H1 (cell line): ENCODE measurements at places on chromosomes 2 and 18. TPM values are rescaled to one million over a fixed set of nuclear protein-coding genes. Genes with fewer than 3 reads are reported as not detected.

INPP5D gene
- polyA plus RNA-seq = 4.5 and 6.0 TPM in 2 replicates

LGALSL gene
- polyA plus RNA-seq = 13.6 and 14.0 TPM in 2 replicates

KIAA2012 gene
- 0.02 TPM in 1 of 2 replicates, not detected in the other for polyA plus RNA-seq

POMC gene
- 4.7 and 6.1 TPM in 2 replicates for polyA plus RNA-seq

NPC1 gene
- 33.9 and 34.1 TPM in 2 replicates for polyA plus RNA-seq

VWC2L gene
- polyA plus RNA-seq = not detected in 2 replicates

NGEF gene
- polyA plus RNA-seq = 2.7 and 3.9 TPM in 2 replicates

SPAG16 gene
- polyA plus RNA-seq = 6.0 and 6.6 TPM in 2 replicates

C1GALT1C1L gene
- 0.12 TPM in 1 of 2 replicates, not detected in the other for polyA plus RNA-seq

CAPN14 gene
- 0.05 TPM in 1 of 2 replicates, not detected in the other for polyA plus RNA-seq

DNA sequence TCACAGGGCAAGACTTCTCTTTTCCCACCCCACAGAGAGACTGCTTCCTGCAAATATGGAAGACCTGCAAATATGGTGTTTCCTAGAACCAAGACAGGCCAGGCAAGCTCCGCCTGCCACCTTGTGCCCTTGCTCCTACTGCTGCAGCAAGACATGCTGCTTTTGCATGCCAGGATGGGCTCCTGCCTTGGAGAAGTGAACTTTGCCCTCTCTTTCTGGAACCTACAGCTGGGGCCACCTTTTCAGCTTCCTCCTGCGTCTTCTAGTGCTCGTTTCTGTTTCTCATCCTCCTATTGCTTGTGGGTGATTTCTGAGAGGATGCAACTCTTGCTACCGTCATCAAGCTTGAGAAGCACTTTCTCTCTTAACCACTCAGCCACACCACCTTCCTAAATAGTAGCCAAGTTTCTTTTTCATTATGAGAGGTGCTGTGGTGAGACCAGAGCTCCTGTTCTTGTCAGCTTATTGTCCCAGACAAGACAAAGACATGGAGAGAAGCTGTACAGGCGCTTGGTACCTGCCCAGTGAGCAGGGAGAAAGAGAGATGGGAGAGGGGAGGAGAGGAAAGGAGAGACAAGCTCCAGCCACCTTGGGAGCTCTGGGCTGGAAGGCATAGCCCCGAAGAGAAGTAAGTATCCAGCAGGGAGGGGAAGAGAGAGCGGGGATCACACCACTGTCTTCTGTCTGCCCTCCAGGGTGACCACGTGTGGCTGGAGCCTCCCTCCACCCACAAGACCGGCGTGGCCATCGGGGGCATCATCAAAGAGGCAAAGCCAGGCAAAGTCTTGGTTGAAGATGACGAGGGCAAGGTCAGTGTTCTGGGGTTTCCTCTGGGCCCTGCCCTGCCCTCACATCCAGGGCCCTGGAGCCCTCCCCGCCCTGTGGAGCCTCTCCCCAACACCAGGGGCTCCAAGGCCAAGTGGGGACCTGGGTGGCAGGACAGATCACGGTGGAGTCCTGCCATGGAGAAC lies 28.3 kb downstream of the MYO7B start:
- no peak for DNase-seq

- DNase-seq = peak; percentile 98
These were observed at the start of gene FSIP2 for GRCh38 chr2:185738679-185739472. Gene FSIP2, plus strand, starts transcription at chr2:185738804. Its CDS starts 91 bp downstream, at chr2:185738895.

GRCh38 chr2:206561962-206562361 lies 80.3 kb upstream of the FAM237A start:
- DNase-seq = no peak

DNA sequence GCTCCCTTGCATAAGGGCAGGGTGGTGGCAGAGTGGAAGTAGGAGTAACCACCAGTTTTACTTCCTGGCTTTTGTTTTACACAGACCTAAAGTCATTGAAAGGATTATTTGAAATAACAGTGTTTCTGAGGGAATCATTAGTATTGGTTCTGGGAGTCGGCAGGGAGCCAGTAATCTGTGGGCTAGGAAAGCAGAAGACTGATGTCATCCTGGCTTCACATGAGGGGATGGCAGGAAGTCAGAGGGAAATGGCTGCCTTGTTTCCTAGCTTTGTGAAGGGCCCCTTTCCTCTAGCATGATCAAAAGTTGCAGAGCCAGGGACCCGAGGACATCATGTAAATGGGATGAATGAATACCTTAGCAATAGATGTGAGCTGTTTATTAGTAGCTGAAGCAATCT lies 792.6 kb downstream of the CPS1 start:
- no peak for DNase-seq

GRCh38 chr2:189465478-189465877 lies 24.2 kb downstream of the WDR75 start:
- DNase-seq = no peak

GRCh38 chr2:191869178-191869577 lies 22.3 kb upstream of the CAVIN2 start:
- peak; percentile 76 for DNase-seq

DNA sequence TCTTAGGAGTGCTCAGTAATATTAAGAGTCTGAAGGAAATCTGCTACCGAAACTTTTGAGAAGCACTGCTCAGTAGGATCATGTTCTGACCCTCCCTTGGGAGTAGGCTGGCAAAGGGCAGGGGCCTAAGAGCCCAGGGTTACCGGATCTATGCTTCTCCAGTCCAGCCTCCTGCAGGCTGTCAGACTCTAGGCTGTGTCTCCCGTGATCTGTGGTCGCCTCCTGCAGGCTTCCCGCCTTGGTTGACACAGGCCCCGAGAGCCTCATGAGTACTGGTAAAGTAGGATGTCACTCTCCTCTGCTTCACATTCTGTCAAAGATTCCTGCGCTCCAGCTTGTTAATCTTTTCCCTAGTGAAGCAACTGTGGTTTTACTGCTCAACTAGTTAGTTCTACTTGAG lies 647.8 kb upstream of the RAB6C start:
- DNase-seq = peak; percentile 29

GRCh38 chr2:191500884-191501560 lies 176.9 kb upstream of the NABP1 start:
- DNase-seq = no peak

DNA sequence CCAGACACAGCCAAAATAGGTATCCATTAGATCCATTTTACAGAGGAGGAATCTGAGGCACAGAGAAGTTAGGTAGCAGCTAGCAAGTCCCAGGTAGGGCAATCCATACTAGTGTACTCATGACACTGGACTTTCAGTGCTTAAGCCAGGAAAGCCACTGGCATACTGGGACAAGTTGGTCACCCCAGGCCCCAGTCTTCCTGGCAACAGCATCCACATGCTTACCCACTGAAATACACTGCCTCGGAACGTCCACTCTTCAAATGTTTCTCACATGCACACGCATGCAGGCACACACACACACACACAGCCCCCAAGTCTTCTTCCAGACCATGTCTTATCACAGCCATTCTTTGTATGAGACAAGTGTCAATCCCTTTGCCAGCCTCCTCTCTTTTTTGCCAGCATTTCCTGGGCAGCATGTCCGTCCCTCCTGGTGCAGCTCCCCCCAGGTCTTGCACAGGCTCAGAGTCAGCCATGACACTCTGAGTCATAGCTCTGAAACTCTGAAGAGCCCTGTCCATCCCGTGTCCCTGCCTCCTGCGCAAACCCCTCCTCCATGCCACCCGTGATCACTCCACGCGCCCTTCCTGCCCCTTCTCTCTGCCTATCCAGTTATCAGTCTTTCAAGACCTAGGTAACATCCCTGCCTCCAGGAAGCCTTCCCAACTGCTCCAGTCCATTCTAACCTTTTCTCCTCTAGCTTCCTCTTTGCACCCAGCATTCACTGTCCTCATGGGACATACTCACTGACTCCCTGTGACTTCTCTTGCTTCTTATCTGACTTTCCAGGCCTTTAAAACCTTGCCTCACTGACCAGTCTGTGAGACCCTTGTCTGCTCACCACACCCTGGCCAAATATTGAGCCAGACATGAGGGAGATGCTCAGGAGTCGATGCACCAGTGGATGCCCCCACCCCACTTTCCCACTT lies 10.9 kb upstream of the TEX261 start:
- no peak for DNase-seq

DNA sequence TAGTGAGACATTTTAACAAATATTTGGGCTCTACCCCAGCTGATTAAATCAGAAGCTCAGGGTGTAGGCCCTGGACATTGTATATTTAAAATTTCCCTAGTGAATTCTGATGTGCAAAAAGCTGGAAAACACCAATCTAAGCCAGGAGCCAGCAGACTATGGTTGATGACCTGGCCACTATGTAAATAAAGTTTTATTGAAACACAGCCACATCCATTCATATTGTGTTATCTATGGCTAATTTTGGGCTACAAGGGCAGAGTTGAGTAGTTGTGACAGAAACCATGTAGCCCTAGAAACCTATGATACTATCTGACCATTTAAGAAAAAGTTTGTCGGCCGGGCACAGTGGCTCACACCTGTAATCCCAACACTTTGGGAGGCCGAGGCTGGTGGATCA lies 86.0 kb upstream of the BARD1 start:
- DNase-seq = no peak

DNA sequence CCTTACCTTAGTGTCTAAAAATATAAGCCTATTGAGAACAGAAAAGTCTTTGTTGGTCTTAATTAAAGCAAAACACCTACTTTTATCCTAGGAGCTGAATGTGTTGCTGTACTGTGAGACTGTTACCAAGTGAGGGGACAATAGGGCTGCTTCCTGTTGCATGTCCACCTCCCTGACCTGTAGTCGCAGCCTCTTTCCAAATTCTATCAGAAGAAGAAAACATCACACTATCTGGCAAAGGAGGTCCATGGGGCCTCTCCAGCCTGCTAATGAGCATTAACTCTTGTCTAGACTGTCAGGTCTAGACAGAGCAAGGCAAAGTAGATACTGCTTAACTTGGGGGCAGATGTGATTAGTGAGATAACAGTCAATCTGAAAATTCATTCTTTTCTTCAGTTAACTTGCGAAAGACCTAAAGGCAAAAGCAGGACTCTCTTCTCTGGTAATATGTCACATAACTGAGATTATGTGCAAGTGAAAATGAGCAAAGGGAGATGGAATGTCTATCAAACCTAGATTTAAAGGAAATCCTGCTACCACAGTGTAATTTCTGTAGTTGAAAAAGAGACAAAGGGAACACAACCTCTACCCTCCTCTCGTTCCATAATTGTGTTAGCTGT lies 66.9 kb downstream of the CDH20 start:
- no peak for DNase-seq

GRCh38 chr2:131033786-131034121 lies 59.5 kb downstream of the FAM168B start:
- DNase-seq = no peak

GRCh38 chr2:175854129-175854528 lies 147.9 kb downstream of the LNPK start:
- DNase-seq = no peak

DNA sequence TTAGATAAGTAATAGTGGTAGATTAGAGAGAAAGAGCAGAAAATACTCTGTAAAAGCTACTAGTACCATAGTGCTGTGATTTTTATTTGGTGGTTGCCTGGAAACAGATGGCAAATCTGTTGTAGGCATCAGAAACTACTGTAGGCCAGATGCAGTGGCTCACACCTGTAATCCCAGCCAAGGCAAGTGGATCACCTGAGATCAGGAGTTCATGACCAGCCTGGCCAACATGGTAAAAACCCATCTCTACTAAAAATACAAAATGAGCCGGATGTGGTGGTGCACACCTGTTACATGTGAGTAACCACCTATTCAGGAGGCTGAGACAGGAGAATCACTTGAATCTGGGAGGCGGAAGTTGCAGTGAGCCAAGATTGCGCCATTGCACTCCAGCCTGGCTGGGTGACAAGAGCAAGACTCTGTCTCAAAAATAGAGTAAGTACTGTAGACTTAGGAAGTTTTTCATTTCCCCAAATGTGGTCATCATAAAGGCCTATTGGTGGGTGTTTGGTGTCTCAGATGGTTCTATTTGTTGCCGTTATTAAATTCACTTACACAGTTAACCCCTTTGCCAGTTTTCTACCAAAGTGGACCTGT lies 79.6 kb downstream of the SPTBN1 start:
- no peak for DNase-seq

GRCh38 chr18:24992491-24992890 lies 359.5 kb downstream of the ZNF521 start:
- no peak for DNase-seq

- no peak for DNase-seq
These were observed 34.7 kb downstream of the RFX8 start for GRCh38 chr2:101440127-101440738.

DNA sequence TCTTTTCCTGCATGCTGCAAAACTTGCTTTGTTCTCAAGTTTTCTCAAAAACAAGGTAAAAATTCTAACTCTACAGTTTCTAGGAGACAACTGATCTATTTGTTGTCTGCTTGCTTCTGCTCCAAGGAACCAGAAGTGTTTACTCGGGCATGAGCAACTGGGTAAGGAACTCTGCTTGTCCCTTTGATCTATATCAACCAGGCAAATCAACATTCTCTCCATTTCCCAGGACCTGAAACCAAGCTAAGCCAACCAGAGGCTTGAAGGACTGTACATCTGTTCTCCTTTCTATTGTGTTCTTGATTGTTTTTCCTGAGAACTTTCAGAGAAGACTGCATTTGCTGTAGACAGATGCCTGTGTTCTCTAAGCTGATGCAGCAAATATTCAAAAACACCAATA lies 335.0 kb upstream of the KCNH7 start:
- DNase-seq = no peak

DNA sequence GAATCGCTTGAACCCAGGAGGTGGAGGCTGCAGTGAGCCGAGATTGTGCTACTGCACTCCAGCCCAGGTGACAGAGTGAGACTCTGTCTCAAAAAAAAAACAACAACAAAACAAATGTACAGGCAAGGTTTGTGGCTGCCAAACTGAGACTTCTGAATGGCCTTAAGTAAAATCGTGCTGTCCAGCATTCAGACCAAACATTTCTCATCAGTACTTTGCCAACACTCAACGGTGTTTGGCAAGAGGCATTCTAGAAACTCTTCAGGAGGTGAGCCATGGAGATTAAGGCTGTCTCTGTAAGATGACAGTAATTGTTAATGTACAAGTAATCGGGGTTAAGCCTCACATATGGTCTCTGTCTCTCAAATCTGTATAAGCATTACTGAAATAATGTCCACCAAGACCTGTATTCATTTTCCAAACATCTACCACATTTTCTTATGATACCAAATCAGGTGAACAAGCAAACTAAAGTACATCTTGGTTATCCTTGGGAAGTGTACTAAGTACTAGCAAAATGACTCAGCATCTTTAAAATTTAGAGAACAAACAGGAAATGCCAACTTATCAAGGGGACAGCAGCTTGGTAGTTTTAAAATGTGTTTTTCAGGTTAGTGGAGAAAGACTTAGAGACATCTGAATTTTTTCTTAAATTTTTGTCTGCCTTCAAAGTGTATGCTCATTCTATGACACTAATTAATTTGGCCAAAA lies 29.3 kb downstream of the SERPINE2 start:
- DNase-seq = no peak

- DNase-seq = no peak
These were observed 5.1 kb upstream of the CALCRL start for GRCh38 chr2:187453078-187453641.

DNA sequence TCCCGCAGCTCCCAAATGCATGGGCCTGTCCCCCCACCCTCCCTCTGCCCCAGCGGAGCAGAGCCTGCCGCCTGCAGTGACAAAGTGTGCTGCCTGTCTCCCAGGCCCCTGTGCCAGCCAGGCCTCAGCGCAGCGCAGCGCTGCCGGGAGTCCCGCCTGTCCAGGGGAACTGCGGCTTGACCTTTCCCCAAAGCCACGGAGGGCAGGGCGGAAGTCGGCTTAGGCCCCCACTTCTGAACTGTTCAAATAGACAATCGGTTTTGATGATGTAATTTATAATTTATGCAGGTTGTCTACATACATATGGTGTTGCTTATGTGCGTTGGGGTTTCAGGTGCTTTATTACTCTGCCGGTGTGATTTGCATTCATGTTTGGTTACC lies 7.1 kb downstream of the GBX2 start:
- peak; percentile 62 for DNase-seq
